ENCODE measurements at places on chromosomes 3 and 15. TPM values are rescaled to one million over a fixed set of nuclear protein-coding genes. Genes with fewer than 3 reads are reported as not detected.

ACAN gene
- under 0.01 TPM for total RNA-seq

GOLGA6L9 gene
- total RNA-seq, result 1.5 TPM

FRMD4B gene
- 1.2 TPM for total RNA-seq

MST1 gene
- total RNA-seq, result 5.1 TPM

ITIH1 gene
- total RNA-seq, result not detected

PTH1R gene
- total RNA-seq, result 4.3 TPM

WDR93 gene
- total RNA-seq, result 0.17 TPM

GPR87 gene
- total RNA-seq, result 0.17 TPM

PLA2G4F gene
- not detected for total RNA-seq

ZBTB47 gene
- total RNA-seq, result 32.1 TPM

PTX3 gene
- total RNA-seq, result 464 TPM

GRCh38 chr15:81410318-81410753, 36.3 kb upstream of the TMC3 start:
- peak; percentile 56 for DNase-seq

DNA sequence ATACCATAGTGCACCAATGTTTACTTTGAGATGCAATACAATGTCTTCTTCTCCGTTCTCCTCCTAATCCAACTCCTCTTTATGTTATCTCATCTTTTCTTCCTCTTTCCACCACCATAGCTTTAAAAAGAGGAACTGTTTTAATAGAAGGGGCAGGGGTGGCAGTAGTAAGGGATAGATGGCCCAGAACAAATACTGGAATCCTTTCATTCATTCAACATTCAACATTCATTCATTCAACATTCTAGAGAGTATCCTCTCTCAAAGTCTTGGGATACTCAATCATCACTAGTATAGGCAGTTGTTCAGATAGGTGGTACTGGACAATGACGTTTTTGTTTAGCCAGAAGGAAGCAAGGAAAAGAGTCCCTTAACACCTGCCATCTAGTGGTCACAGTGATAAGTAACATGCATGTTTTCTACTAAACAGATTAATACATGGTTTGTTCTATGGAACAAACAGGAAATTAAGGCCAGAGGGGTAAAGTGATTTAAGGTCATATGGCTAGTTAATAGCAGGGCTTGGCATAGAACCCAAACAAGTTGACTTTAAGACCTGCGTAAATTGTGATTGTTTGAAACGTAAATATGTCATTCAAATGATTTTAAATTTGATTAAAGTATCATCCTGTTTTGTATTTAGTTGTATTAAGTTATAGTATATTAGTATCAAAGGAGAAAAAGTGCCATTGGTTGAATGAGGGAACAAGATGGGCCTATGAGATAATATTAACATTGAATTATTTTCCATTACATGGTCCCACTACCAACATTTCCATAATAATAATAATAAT, 26.9 kb upstream of the EHHADH start:
- DNase-seq, result peak; percentile 60

GRCh38 chr3:125602752-125603649, 7.7 kb upstream of the OSBPL11 start:
- DNase-seq, result peak; percentile 86

- DNase-seq, result peak; percentile 70
Observed at GRCh38 chr15:57720867-57721266, 14.4 kb downstream of the POLR2M start.

DNA sequence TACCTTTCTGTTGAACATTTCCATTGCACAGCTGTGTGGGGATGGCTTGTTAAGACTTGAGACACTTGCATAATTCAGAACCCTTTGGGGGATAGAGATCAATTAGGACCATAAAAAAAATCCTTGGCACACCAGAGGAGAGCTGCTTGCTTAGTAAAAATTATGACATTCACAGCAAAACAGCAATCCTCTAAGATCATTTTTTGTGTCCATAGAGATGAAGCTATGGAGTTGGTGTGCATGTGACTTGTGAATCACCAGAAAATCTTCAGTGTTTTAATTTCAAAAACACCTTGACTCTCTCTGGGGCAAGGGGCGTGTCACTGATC, 7.7 kb downstream of the COL8A1 start:
- DNase-seq, result peak; percentile 53

- DNase-seq, result no peak
Observed at GRCh38 chr3:44814751-44815150, 47.0 kb upstream of the TMEM42 start.

GRCh38 chr3:34837848-34838741, 801.2 kb upstream of the ARPP21 start:
- DNase-seq, result peak; percentile 23

DNA sequence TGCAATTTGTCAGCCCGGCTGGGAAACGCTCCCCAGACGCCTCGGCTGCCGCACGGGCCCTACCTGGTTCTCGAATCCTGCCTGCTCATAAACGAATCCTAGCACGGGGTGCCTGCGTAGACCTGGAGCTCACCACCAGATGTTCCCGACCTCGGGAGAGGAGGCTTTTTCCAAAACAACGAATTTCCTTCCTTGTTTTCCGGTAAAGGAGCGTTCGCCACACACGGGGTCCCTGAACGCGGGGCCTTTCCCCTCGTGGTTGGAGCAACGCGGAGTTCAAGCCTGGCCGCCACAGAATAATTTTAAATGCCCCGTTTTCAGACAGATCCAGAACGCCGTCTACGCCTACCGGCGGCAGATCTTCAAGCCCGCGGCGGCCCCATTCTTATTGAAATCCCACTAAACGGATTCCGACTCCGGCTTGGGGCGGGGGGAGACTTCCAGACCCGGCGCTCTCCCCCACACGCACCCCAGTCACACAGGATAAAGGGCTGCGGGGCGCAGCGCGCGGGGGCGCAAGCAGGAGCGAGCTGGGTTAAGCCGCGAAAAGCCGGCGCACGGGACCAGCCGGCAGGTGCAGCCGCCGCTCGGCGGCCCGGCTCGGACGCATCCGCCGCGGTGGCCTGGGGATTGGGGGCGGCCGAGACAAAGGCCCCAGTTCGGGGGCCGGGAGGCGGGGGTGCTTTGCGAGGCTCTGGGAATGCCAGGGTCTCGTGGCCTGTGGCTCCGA, 895 bp downstream of the GATA2 start:
- peak; percentile 16 for DNase-seq

DNA sequence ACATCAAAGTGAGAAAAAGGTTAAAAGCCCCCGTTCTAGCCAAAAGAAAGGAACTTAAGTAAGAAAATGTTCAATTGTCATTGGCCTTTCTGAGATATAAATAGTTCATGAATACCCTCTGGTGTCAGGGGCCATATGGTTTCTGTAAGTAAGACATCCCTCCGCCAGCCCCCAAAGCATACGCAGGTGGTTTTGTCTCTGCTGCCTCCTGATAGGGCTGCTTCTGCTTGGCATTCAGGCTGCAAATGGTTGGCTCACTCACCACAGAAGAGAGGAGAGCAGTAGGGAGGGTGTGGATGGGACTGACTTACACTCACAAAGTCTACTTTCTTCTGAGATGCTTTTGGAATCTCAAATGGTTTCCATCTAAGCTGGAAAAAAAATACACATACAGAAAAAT, 29.8 kb downstream of the HGD start:
- DNase-seq, result no peak

- DNase-seq, result no peak
Observed at GRCh38 chr15:73650416-73651126, 17.4 kb upstream of the NPTN start.

GRCh38 chr15:31084176-31084575, 17.3 kb downstream of the TRPM1 start:
- no peak for DNase-seq

- DNase-seq, result no peak
Observed at GRCh38 chr3:127093312-127093711, 99.6 kb upstream of the PRR23E start.

GRCh38 chr3:43031485-43031884, 52.4 kb downstream of the GASK1A start:
- peak; percentile 53 for DNase-seq

- peak; percentile 49 for DNase-seq
Observed at GRCh38 chr3:47715928-47716327, 65.8 kb downstream of the SMARCC1 start.

- no peak for DNase-seq
Observed at GRCh38 chr15:22877607-22878006, 39.1 kb downstream of the NIPA2 start.

Data from fibroblast of lung (primary cell).